ENCODE measurements at places on chromosomes 7 and 10.

DNA sequence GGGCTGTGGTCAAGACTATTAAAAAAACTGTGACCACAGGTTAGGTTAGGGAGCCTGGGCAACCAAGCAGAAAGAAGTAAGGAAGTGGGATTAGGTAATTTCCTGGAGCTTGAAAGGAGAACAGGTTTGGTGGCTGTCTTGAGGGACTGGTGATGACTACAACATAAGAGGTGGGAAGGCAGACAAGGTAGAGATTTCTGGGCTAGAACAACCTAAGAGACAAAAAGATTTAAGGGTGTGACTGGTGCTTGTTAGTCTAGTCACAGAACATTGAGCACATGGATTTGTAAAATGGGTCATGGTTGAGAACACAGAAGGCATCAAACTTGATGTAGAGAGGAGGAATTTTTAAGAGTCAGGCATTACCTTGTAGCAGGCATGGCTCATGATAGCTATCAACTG is 123.7 kb upstream of the ASAH2 start:
- no peak for DNase-seq

DNA sequence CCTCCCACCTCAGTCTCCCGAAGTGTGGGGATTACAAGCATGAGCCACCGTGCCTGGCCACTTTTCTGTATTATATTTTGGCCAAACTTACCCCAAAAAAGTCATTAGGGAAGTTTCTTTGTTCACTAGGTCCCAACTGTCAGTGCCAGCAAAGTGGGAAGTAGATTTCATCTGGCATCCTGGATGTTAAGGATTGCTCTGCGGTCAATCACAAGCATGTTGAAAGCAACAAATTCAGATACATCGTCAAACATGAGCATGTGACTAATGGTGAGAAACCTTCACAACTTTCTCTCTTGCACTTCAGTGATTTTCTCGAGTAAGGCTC is 14.3 kb upstream of the LRRC17 start:
- no peak for DNase-seq

DNA sequence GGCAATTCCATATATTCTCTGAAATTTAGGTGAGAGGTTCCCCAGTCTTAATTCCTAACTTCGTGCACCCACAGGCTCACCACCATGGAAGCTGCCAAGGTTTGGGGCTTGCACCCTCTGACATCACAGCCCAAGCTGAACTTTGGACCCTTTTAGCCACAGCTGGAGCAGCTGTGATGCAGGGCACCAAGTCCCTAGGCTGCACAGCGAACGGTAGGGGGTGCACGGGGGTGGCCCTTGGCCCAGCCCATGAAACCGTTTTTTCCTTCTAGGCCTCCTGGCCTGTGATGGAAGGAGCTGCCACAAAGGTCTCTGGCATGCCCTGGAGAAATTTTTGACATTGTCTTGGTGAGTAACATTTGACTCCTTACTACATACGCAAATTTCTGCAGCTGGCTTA is 251.9 kb upstream of the GRM3 start:
- DNase-seq, result no peak

DNA sequence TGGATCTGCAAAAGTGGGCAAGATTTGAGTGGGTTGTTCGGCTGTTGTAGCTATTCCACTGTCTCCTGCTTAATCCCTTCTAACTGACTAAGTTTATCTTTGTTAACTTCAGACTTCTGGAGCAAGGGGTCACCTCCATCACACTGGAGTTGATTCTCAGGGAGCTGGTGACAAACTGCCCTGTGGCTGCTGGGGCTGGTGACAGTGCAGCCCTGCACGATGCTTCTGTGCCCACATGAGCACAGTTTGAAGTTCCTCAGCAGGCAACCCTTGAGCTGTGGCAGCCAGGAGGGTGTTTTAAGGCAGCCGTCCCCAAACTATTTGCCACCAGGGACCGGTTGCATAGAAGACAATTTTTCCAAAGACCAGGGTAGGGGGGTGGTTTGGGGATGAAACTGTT is 40.5 kb downstream of the ADRB1 start:
- DNase-seq, result no peak

DNA sequence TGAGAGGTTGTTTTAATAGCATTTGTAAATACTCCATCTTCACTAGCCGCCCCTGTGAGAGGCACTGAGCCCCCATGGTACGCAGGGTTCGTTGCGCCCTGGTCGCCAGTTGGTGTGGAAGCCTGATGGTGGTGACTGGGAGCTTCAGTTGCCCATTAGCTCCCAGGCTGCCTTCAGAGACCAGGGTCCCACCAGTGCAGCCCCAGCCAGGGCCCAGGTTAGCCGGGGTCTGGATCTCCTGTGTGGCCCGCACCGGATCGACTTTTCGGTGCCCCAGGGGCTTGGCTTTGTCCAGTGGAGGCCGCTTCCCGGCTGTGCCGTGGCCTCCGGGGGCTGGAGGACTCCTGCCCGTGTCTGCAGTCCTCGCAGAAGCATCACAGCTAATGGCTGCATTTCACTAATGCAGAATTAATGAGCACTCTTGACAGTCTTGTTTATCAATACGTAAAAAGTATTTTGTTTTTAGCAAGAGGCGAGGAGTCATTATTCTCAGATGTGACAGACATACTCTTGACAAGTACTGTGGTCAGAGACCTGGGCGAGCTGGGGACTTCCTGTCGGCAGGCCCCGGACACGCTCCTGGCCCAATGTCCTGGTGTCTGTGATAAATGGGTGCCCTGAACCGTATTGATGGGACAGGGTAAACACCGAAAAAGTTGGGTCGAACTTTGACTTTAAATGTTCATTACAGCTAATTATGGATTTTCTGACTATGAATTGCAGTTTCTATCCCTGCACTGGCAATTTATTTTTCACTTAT is 99.8 kb downstream of the NKX6-2 start:
- DNase-seq, result no peak

- DNase-seq, result no peak
These were observed 157.4 kb downstream of the SKIDA1 start for GRCh38 chr10:21368022-21368582.

DNA sequence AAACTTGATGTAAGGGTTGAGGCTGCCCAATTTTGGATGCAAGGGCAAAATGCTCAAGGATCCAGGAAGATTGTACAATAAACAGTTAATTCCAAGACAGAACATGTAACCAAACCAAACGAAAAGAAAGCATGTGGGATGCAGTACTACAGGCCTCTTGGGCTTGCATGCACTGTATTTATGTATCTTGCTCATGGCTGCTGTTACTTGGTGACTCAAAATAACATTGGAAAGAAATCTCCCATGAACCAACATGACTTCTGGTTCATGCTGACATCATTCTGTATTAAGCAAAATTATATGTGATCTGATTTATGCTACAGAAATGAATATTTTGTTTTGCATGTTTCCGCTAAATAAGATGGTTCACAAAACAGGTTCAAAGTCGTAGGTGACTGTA is 65.9 kb upstream of the FZD1 start:
- no peak for DNase-seq

- no peak for DNase-seq
These were observed 57.8 kb downstream of the HHEX start for GRCh38 chr10:92747600-92747999.
